D721Med (cell line): ENCODE measurements at places on chromosomes 4 and X.

DNA sequence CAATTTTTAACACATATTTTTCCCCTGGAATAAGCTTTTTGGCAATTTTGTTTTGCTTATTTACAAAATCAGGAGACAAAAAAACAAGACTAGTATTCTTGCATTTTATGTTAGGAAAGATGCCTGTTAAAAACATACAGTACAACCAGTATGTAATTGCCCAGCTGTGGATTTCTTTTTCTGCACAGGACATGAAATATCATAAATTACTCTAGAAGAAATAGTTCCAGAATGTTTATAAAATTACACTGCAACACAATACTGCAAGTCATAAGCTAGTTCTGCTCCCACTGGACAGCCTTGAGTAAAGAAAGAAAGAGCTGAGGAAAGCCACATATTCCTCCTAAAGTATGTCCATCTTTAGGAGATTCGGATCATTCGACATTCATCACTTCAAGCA, 133.5 kb downstream of the SCFD2 start:
- no peak for DNase-seq

DNA sequence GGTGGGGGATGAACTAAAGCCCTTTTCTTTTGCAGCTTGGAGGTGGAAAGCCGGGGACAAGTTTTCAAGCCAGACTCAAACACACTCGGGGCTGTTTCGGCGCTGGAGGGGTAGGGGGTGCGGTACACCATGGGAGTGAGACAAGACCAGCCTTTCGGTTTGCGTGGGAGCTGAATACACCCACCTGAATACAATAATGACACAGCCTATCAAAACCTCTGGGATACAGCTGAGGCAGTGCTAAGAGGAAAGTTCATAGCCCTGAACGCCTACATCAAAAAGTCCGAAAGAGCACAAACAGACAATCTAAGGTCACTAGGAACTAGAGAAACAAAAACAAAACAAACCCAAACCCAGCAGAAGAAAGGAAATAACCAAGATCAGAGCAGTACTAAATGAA, 163.3 kb downstream of the ATRX start:
- DNase-seq: no peak

- no peak for DNase-seq
Observed at GRCh38 chr4:123476089-123476488, 79.5 kb downstream of the SPRY1 start.

GRCh38 chr4:175412161-175412560, 399.9 kb downstream of the GPM6A start:
- DNase-seq: no peak

GRCh38 chr4:112823156-112823555, 186.2 kb downstream of the LARP7 start:
- DNase-seq: no peak

DNA sequence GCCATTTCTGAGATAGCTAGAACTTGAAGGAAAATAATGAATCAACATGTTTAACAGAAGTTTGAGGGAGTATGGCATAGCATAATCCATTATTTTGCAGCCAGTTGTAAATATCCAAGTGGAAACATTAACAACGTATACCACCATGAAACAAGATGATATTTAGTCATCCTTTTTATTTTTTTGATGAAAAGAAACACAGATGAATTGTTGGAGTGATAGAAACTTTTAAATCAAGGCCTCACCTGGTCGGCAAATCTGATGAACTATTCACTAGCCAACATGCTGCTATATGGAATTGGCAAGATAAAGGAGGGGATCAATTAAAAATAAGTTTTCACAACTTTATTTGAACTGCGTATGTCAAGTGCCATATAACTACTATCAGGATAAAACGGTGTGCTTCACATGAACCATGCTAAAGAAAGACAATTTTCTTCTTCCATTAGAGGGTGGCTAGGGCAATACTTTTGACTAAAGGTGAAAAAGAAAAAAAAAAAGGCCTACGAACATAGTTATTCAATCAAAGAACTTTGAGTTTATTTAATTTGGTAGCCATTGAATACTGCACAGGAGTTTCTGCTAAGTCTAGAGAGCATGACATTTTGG, 510.7 kb downstream of the SPOCK3 start:
- no peak for DNase-seq

GRCh38 chr4:70704931-70705182, 16.5 kb downstream of the UTP3 start:
- no peak for DNase-seq
